Spleen (tissue), 13 donors: ENCODE measurements at places on chromosomes 12 and 14.

GRCh38 chr12:10968765-10969456 is 17.8 kb downstream of the TAS2R50 start:
- no peak for DNase-seq

DNA sequence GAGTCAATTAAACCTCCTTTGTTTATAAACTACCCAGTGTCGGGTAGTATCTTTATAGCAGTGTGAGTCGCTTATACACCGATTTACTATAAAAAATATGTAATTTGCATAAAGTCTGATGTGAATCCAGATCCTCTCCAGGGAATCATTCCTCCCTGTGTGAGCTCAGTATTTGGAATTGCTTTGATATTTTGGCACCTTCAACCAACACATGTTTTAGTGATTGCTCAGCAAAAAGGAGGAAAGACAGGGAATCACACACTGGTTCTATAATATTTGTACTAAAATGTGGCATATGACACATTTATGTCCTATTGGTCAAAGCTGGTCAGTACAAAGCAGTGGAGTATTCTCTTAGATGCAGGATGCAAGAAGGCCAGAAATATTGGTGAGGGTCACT is 703.9 kb upstream of the ATXN7L3B start:
- DNase-seq = no peak

DNA sequence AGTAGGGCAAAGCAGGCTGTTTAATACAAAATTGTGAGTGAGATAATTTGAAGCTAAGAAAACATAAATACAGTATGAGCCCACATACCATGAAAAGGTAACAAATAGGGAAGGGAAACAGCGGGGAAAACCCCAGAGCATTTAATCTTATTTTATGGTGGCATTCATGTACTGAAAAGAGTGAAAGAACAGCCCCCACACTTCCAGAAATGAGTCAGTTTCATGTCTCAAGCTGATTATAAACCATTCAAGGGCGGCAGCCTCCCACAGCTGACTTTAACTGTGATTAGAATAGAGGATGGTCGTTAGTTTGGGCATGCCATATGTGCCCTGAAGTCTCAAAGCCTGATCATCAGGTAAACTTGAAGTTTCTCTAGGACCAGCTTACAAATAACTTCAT is 64.5 kb downstream of the FOXG1 start:
- no peak for DNase-seq

DNA sequence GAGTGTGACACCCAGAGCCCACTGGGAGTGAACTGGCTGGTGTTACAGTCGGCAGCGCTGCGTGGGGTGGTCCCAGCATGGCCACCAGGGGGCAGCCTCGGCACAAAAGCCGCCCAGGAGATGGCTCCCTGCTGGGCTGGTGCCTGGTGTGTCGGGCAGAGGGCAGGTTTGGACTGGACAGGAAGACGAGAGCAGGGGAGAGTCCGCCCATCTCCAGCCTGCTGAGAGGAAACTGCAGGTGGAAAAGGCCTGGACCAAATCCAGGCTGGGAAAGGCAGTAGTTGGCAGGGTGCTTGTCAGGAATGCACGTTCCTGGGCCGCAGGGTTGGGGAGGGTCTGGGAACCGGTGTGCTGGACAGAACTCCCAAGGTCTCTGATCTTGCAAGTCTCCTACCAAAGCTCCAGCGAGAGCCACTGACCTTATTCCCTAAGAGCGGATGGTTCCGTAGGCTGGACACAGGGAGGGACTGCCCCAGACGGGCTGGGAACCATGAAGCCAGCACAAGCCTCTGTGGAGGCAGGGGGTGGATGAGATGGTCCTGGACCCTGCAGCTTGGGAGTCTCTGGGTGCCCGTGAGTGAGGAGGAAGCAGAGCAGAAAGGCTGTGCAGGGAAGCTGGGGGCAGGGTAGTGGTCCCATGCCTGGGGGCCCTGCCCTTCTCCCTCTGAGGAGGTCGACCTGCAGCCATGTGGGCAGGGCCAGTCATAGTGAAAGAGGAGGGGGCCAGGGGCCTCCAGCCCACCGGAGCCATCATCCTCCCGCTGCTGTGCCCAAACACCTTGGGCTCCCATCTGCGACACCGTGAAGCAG is 1.8 kb downstream of the AHNAK2 start:
- peak; percentile 96 for DNase-seq

DNA sequence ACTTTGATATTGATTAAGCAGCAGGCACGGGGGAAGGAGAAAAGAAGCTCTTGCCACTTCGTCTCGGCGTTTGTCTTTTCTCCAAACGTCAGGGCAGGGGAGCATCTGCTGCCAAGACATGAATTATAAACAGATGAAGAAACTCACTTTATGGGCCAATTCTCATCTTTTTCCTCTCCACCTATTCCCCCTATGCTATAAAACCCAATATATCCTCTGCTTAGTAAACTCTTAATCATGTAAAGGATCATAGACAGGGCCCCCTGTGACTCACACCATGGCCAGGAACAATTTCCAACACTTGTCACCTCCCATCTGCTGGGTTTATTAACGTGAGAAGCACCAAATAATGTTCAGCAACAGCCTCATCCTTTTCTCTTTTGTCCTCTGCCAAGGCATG is 1092.1 kb upstream of the TMEM132C start:
- DNase-seq = no peak

DNA sequence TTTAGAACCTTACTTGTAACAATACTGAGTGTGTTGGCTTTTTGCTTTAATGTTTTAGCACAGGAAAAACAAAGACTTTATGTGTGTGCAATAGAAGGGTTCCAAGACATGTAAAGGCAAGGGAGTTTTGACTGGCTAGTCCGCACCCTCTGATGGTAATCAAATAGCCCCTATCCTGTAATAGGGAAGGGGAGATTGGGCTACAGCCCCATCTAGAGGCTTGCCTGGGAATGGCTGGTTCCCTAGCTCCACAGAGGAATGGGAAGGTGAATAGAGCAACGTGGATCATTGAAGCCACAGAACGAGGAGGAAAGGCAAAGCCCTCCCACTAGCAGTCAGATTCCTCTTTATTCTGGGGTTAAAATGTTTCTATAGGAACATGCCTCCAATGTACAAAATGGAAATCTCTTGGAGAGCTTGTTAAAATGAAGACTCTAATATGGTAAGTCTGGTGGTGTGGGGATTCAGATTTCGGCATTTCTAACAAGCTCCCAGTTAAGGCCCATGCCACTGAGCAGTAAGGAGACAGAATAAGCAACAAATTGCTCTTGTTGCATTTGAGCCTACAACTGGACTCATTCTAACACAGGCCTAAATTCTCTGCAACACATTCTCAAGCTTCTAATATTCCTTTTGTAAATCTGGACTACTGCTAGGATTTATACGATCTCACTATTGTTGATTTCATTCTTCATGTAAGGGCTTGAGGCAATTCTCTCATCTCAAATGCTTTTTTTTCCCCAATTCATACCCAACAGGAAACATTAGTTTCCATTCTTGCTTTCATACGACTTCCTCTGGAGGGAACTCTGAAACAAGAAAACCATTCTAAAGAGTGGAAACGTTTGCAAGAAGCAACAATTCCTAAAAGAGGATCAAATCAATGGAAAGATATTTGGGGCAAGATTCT is 57.1 kb downstream of the NIN start:
- DNase-seq = no peak

GRCh38 chr14:79670811-79671210 is 540.5 kb downstream of the DIO2 start:
- DNase-seq = no peak

DNA sequence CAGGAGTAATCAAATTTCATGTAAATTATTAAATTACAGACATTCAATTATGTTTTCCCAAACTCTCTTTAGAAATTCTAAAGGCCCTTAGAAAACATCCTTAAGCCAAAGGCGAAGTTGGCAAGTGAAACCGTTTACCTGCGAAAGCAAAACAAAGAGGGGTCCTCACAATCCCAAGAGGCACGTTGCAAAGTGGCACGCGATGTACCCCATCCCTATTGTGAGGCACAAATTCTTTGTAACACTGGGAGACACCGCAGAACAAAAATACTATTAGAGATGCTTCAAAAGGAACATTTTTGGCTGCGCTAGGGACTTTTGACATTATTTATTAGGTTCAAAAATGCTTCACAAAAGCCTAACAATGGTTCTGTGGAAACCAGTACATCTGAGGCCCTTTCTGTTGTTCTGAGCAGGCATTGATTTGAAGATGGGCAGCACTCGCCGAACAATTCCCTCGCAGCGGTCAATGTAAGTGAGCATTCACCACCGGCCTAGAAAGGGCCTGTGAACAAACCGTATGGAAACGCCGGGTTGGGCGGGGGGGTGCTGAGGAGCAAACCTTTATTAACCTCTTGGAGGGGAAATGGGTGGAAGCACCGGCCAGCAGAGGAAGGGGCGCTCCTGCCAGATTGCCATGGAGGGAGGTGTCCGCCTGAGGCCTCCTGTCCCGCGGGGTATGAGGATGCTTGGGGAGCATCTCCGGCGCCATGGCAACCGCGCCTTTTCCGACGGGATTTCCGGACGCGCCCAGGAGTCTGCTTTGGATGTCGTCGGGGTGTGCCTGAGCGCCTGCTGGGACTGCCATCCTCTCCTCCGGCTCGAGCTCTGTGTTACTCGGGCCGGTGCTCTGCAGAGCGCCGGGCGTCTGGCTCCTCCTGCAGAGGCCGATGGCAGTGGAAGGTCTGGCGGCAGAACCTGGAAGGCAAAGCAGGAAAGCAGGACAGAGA is 193.9 kb downstream of the C12orf42 start:
- no peak for DNase-seq

DNA sequence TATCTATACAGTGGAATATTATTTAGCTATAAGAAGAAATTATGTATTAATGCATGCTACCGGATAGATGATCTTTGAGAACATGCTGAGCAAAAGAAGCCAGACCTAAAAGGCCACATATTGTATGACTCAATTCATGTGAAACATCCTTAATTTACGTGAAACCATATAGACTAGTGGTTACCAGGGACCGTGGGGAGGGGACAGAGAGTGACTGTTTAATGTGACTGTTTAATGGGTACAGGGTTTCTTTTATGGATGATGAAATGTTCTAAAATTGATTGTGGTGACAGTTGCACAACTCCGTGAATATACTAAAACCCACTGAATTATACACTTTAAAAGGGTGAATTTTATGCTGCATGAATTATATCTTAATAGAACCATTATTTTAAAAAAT is 8.5 kb upstream of the BCL7A start:
- no peak for DNase-seq

GRCh38 chr12:117530796-117531195 is 169.4 kb upstream of the NOS1 start:
- DNase-seq = no peak

- DNase-seq = peak; percentile 68
Measured at GRCh38 chr12:113591480-113591974, 119.9 kb upstream of the LHX5 start.

- DNase-seq = no peak
Measured at GRCh38 chr12:114864837-114865551, 181.0 kb upstream of the TBX3 start.

DNA sequence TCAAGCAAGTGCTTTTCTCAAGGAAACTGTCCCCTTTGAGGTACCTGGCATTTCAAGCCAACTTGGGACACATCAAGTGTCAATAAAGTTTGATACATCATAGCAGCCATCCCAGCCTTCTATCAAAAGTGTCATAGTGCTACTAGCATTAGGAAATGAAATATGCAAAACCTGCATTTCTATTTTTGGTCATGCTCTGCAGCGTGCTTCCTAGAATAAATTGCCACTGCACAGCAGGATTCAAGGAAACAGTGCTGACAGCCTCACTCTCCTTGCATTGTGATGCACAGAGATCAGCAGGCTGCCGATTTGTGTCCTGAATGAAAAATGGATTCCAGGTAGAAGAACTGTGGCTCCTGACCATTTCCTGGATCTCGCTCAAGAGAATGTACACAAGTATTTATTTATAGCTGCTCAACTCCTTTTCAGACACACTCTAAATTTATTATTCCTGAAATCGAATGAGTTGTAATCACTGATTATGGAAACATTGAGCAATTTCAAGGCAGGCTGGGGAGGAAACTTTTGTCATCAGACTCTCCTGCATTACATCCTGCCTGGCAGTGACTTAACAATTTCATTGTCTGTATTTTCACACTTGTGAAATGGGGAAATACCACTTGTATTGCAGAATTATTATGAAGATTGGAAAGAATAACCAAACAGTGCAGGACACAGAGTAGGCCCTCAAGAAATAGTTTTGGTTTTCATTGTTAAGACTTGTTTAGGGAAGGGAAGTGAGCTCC is 120.9 kb downstream of the SLC38A6 start:
- no peak for DNase-seq

GRCh38 chr12:123919980-123920360 is 52.7 kb downstream of the CCDC92 start:
- DNase-seq = no peak

- DNase-seq = no peak
Measured at GRCh38 chr14:65010211-65010931, 23.7 kb downstream of the FNTB start.

DNA sequence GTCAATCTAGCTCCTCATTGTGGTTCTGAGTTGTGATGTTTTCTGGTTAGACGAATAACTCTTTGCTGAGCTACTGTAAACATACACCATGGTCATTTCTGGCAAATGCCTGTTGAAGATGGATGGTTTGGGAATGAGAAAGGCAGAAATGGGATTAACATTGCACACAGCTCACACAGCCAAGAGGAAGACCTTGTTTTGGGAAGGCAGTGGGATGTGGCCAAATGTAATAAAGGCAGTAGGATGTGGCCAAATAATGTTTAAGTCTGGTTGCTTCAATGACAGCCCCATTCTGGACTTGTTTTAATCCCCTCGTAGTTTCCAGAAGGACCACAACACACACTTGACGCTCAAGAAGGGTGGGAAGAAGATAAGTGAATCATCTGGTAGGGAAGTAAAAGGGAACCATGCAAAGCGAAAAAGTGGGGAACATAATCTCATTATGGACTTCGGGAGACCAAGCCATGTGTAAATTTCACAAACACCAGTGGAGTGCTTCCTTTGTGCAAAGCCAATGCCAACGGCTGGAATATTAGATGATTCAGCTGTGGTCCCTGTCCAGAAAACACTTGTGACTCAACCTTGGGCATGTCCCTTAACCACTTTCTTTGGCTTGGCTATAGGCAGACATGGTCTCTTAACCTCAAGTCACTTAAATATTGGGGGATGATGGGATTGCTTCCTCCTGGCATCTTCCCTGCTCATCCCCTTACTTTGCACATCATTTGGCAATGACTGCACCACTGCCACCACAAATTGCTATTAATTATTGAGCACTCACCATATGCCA is 284.4 kb upstream of the CRY1 start:
- DNase-seq = no peak

DNA sequence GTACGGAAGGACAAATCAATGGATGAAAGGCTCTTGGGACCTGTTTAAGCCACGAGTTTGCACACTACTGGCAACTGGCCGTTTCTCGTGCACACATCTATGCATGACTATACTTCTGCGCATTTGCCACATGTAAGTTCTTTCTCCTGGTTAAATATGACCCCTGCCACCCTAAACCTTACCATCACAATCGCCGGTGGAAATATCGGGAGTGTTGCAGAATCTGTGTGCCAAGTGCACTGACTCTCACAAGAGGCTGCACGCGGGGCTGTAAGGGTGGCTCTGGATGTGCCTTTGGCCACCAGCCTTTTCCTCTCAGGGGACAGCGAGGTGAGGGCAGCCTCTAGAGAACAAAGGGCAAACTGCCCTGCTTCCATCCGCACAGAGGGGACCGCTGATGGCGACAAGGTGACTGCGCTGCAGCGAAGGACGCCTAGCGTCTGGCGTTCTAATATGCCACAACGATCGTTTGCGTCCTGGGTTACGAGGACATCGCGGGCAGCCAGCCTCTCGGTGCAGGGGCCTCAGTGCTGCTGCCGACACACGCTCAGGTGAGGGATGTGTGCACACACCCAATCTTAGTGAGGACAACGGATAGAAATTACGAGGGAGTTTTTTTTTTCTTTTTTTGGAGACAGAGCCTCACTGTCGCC is 232.2 kb downstream of the PCNX1 start:
- DNase-seq = no peak

GRCh38 chr12:636632-637031 is 26.6 kb downstream of the NINJ2 start:
- no peak for DNase-seq
